CD4-positive, alpha-beta T cell treated with Interleukin-15 for 4 hours (primary cell): ENCODE measurements at places on chromosomes 2 and 18.
A peak's percentile ranks its signal among the peaks of the same experiment; 100 is the strongest.

DNA sequence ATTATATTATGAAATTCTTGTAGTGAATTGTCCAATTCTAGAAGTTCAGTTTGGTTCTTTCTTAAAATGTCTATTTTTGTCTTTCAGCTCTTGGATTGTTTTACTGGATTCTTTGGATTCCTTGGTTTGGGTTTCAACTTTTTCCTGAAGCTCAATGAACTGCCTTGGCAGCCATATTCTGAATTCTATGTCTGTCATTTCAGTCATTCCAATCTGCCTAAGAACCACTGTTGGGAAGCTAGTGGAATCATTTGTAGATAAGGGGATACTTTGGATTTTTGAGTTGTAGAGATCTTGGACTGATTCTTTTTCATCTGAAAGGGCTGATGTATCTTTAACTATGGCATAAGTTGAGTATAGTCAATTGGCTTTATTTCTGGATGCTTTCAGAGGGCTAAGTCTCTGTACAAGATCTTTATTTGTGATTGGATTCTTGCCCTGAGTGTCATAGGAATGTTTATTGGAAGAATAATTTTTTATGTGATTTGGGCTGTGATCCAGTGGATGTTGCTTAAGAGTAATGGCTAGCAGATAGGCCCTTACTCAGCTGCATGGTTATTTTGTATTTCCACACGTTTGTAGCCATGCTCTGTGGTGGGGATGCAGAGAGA lies 42.3 kb downstream of the SERPINB7 start:
- DNase-seq: no peak

- DNase-seq: no peak
Measured at GRCh38 chr2:164515030-164515429, 106.3 kb downstream of the GRB14 start.

- no peak for DNase-seq
Measured at GRCh38 chr2:64608867-64609226, 44.9 kb downstream of the SERTAD2 start.

GRCh38 chr2:236728916-236729670 lies 159.5 kb downstream of the ACKR3 start:
- no peak for DNase-seq

DNA sequence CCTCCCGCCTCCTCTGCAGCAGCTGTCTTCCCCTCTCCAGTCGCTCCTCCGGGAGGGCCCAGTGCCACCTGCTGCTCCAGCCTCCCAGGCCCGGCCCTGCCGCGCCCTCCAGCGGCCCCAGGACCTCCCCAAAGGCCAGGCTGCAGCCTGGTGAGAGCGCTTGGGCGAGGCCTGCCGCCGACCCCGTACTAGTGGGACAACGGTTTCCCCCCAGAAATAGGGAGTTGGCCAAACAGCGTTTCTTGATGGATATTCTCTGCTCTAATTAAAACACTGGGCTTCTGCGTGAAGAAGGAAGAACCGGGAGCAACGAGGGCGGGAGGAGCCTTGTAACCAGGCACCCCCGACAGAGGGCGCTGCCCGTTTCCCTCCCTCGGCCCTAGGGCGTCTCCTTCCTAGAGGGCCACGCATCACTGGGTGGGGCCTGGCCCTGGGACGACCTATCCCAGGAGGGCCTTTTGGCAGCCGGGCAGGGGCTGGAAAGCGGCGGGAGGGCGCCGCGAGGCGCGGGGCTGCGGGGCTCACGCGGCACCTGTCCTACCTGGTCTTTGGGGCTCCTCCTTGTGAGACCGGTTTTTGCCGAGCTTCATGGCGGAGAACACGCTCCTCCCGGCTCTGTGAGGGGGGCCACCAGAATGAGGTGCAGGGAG lies 25.4 kb upstream of the OTOF start:
- DNase-seq: peak; percentile 72

DNA sequence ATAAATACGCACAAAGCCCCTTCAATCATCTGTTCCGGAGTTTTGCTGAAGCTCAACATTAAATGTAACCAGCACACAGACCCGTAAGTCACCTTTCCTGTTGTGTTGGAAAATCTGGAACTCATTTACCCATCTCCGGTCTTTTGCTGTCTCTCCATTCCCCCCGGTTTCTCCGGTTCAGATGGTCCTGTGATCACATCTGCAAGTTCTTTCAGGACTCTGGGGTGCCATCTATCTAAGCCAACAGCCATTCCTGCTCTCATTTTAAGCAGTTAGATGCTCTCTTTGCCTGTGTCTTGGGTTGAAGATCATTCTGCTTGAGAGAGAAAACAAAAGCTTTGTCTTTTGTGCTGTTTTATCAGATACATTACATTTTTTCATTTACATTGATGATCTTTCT lies 91.7 kb upstream of the TGIF1 start:
- no peak for DNase-seq

DNA sequence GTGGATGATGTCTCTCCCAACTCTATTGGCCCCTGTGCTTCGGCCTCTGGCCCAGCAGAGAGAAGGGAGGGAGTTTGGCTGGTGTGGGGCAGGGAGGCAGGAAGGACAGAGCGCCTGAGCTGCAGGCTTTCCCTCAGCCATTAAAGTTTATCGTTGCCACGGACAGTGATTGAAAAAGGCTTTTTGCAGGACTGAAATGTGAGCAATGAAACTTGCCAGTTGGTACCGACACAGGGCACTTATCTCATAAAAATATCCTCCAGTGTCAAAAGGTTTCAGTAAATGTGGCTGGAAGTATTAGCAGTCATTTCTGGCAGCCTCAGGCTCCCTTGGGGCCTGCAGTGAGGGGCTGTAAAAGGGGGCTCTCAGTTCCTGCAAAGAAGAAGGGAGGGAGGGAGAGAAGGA lies 169.2 kb downstream of the GLI2 start:
- DNase-seq: no peak

DNA sequence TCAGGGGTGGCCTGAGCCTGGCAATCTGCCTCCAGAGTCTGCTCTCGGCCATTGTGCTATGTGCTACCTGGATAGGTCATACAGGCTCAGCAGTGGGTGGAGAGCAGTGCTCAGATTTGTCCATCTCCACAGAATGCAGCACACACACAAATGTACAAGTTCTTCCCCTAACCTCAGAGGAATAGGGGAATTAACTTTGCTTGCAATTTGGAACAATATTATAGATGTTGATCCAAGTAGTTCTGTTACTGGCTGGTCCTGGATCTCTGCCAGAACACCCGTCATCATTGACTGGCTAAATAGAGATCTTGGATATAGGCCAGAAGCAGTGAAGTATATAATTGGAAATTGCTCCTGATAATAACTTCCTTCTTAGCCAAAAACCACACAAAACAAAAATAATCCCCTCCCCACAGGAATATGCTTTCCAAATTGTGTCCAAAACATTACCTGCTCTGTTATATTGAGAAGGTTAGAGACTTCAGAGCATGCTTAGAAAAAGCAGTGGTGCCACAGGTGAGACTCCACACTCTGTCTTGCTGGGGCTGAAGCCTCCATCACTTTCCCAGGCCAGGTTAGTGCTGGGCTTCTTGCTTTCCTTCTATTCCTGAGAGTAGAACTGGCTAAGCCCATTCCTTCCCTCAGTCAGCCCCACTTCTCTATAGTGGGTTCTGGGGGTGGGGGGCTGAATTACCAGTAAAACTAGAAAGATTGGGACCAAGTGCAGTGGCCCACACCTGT lies 38.8 kb downstream of the NCAPH start:
- no peak for DNase-seq

GRCh38 chr18:46007165-46007564 lies 40.0 kb upstream of the EPG5 start:
- no peak for DNase-seq
